Stimulated activated CD8-positive, alpha-beta memory T cell treated with anti-CD3 and anti-CD28 coated beads, Interleukin-15, amount 100 ng/mL, for 4 hours (primary cell): ENCODE measurements at places on chromosomes 4 and X.

DNA sequence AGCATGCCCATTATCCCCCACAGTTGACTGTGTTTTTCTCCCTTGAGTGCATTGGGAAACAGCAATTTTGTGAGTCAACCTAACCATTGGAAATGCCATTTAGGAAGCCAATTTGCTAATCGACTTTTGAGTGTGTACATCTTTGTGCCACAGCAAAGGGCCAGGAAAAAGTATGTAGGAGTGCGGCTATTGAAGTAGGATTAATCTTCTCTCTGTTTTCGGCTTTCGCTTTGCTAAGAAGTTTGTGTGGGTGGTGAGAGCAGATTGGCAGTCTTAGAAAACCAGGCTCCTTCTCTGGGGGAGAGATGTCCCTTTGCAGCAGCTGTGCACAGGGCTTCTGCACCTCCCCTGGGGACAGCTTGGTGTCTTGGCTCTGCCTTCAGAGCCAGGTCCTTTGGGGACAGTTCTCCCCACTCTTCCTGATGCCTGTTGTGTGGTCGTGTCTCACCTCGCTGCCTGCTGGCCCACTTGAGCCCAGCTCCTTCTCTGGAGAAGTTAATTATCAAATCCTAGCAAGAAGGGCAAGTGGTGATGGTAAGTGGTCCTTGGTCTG is 74.5 kb downstream of the GEMIN8 start:
- no peak for DNase-seq

- no peak for DNase-seq
Observed at GRCh38 chr4:171962110-171962509, 148.9 kb downstream of the GALNTL6 start.

- DNase-seq: no peak
Observed at GRCh38 chrX:133417364-133417763, 2.1 kb upstream of the GPC4 start.

GRCh38 chrX:16137416-16138107 is 14.2 kb downstream of the GRPR start:
- no peak for DNase-seq

DNA sequence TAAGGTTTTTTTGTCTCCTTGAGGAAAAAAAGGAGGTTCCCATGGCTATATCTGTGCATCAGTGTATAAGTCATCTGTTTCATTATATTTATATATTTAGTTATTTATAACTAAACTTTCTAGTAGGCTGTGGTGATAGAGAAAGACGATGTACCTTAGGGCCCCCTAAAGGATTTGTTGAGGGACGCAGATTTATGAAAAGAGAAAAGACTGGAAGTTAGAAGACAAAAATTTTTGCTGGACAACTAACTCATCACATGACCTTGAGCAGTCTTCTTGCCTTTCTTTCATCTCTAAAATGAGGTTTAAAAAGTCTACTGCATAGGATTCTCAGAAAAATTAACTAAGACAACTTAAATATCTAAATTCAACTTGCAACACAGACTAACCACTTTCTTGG is 6.1 kb downstream of the GASK1B start:
- no peak for DNase-seq

DNA sequence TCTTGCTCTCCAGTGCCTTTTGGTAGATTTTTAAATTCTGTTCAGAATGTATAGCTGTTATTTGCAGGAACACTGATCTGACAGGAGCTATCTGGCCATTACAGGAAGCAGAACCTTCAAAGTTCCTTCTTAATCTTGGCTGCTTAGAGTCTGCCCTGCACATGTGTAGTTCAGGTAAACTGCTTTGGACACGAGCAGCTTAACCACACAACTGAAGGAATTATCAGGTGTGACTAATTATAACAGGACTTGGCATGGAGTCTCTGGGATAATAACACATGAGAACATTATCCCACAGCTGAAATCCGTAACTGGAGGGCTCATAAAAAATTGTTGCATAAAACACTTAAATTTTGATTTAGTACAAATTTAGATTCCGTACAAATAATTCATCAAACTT is 11.6 kb upstream of the ING2 start:
- no peak for DNase-seq

- no peak for DNase-seq
Observed at GRCh38 chr4:25792200-25792791, 70.5 kb downstream of the SEL1L3 start.

DNA sequence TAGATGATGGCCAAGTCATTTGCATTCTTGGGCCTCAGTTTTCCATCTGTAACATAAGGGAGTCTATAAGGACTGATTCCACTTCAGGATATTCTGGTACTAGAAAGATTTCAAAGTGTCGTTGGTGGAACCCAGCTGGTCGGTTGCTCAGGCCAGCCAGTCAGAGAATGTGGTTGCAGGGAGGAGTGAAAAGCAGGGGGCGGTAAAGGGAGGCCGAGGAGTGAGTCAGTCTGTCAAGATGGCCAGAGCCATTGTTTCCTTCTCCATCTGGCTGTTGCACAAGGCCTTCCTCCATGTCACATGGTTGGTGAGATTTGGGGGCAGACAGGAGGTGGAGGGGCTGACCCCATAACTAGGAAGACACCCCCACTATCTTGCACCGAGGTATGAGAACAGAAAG is 38.2 kb downstream of the STARD8 start:
- DNase-seq: no peak

DNA sequence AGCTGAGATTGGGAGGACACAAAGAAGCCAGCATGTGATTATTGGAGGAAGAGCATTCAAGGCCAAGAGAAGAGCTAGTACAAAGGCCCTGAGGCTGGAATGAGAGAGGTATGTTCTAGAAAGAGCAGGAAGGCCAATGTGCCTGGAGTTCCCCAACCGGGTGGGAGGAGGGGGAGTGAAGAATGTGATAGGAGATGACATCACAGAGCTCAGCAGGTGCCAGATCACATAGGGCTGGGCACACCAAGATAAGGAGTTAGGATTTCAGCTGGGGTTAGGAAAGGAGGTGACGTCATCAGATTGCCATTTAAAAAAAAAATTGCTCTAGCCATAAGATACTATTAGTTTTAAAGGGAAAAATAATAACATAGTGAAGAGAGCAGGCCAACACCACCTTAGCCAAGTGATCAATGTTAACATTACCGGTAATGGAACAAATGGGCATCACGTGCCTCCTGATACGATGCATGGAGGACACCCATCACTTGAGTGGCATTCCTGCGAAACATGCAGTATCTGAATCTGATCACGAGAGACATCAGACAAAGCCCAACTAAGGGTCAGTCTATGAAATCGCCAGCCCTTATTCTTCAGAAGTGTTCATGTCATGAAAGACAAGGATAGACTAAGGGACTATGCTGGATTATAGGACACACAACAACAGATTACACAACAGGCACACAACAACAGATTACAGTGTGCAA is 344.3 kb downstream of the BCOR start:
- DNase-seq: no peak
